CD8-positive, alpha-beta memory T cell (primary cell): ENCODE measurements at places on chromosomes 13 and 19.

- no peak for DNase-seq
Observed at GRCh38 chr19:18226956-18227780, 930 bp upstream of the PDE4C start.

GRCh38 chr13:105817498-105817897, 718.0 kb downstream of the EFNB2 start:
- no peak for DNase-seq

DNA sequence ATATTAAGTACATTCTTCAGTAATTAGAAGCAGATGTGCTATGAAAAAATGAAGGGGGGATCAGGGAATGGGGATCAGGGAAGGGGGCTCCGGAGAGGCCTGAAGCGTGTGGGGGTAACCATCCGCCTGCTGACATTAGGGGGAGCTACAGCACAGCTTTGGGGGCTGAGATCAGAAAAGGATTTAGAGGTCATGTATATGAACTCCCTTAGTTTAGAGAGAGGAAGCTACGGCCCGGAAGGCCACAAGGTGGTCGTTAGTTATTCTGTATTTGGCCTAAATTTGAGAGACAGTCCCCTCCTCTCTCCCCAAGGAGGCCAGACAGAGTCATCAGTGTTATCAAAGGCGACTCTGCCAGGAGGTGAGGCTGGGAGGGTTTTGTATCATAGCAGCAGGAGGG, 99.0 kb downstream of the TM9SF2 start:
- no peak for DNase-seq

- no peak for DNase-seq
Observed at GRCh38 chr13:22967669-22968068, 213.1 kb upstream of the SGCG start.

- no peak for DNase-seq
Observed at GRCh38 chr19:45117671-45118070, 24.7 kb downstream of the PPP1R37 start.

- DNase-seq = no peak
Observed at GRCh38 chr13:68535329-68535728, 1305.2 kb upstream of the PCDH9 start.

GRCh38 chr19:1162404-1163282, 11.4 kb downstream of the SBNO2 start:
- no peak for DNase-seq
